Stimulated activated naive CD4-positive, alpha-beta T cell (primary cell): ENCODE measurements at places on chromosomes 3 and 15.

DNA sequence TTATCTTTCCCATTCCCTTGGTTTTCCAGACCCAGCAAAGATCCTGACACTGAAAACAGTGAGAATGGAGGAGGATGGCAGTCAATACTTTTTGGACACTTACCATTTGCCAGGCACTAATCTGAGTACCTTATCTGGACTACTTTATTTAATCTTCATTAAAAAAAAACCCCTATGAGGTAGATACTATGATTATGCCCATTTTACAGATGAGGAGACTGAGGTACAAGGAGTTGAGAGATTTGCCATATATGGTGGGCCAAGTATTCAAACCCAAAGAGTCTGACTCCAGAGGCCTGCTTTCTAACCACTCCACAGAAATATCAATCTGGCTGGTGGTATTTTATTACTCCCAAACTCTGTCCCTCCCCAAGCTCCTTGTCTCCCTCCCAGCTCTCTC, 19.6 kb downstream of the HCN4 start:
- DNase-seq: no peak

DNA sequence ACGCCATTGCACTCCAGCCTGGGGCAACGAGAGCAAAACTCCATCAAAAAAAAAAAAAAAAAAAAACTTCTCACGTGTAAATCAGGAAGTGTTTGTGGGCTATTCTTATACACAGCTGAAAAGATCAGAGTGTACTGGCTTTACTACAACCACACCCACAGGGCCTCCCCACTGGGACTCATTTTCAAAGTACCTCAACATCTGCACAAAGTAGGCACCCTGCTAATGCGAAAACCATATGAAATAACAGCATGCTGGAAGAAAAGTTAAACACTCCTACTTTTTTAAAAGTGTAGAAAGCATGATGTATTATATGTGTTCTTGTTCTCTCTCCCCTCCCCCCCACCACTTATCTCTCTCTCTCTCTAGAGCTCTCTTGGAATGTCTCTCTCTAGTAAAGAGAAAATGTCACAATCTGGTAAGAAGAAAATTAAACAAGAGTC, 11.1 kb downstream of the UACA start:
- DNase-seq: peak; percentile 6

DNA sequence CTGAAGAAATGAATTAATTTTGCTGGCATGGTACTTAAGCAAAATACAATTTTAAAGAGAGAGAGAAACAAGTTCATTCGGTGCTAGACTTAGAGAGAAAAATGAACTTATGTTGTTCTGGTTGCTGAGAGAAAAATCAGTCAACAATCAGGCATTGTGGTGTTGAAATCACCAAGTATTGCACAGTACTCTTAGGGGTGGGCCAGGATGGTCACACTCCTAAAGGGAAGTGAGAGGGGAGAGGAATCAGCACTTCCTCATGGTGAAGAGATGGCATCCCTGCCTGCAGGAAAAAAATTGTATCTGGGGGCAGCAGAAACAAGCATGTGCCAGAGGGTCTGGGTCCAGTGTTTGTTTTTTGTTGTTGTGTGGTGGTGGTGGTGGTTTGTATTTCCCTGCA, 7.0 kb upstream of the DMXL2 start:
- no peak for DNase-seq

DNA sequence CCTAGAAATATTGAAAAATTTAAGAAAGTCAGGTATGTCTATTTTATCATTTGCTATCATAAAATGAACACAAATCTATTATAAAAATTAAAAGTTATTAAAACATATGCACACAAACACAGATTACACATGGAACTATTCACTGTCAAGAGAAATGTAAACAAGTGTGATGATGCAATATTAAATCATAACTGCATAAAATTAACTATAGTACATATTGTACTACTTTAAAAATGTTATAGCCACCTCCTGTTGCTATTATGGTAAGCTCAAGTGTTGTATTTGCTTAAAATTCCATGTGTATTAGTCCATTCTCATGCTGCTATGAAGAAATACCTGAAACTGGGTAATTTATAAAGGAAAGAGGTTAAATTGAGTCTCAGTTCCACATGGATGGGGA, 54.7 kb upstream of the CMC1 start:
- no peak for DNase-seq

- DNase-seq: no peak
Measured at GRCh38 chr3:58724336-58724735, 57.8 kb upstream of the FAM3D start.

DNA sequence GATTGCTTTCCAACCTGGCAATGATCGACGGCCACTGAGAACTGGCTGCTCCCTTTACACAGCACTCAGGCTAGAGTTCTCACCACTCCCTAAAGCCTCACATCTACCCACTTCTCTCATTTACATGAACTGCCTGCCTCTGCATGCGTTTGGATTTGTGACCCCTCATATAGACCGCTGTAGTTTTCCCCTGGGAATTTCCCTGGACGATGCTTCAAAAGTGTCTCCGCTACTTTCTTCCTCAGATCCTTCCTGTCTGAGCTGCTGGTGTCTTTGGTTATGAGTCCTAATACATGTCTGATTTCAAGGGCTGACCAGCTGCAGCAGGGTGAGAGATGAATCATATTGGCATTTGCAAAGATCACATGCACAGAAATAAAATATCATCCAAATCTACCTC, 116.7 kb upstream of the ETV5 start:
- DNase-seq: no peak

DNA sequence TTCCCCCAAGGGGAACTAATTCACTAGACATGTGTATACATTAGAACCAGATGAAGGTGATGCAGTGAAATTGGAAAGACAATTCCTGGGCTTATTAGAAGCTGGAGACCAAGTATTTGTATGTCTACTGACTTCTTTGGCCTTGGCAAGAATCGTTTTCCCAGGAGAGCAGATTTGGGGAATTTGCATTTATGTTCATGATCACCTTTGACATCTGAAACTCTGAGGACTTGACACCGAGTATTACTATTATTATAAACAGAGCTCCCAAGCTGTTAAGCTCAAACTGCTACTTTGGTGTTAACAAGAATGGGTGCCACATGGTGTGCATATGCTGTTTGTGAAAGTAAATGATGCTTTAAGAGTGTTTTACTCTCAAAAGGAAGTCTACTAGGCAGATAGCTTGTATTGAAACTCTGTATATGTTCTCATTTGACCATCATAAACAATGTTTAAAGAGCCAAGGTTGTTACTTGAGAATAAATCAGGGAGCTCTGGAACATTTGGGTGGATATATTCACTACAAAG, 519.8 kb upstream of the GOLIM4 start:
- DNase-seq: no peak

- DNase-seq: no peak
Measured at GRCh38 chr15:85897895-85898717, 103.4 kb upstream of the KLHL25 start.

DNA sequence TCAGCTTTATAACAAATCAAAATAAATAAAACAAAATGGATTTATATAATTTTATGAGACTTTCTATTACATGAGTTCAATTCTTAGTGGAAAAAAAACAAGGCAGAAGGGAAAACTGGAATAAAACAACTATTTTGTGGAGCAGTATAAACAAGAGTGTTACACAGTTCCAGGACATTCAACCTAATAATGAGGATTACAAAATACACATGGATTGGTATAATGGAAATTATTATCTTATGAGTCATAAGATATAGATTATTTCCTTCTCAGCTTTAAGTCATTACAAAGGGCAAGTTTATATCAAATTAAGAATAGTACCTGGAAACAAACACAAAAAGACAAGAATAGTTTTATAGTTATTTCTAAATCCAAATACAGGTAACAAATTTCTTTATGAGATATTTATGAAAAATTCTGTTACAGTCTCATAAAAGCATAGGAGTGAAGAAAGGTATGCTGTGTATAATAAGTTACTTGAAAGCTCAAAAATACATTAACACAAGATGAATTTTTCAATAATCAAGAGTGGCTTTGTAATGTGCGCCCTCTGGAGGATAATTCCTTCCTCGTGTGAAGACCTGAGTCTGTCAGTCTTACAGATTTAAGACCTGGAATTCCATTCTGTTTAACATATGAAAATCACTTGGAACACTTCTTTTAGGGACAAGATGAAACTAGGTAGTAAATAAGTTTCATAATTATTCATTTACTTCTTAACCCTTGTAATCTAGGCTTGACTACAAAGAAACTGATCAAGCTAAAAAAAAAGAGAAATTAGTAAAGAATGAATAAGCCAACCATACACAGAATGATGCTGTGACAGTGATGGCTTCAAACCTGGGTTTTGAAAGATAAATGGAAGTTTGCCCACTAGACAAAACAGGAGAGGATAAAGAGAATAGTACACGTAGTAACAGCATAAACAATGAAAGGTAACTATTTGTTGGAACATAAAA, 9.5 kb downstream of the COPS2 start:
- DNase-seq: peak; percentile 9

- DNase-seq: no peak
Measured at GRCh38 chr15:49898575-49899283, 220.3 kb downstream of the ATP8B4 start.

DNA sequence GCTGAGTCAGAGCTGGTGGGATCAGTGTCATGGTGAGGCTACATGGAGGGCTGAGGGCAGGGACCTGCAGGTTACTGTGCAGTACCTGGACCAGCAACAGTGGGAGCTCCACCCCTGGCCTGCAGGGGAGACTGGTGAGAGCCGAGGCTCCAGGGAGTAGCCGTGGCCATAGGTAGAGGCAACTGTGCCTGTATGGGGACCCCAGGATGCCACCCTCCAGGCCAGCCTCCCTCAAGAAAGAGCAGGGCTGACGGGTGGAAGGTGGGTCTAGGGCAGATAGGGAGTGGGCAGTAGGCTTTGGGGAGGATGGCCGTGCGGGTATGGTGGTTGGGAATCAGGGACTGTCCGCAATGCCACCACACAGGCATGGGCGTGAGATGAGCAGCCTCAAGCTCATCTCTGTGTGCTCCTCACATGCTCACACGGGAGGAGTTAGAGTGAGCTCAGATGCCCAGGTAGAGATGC, 35.5 kb downstream of the FBLN2 start:
- DNase-seq: no peak

DNA sequence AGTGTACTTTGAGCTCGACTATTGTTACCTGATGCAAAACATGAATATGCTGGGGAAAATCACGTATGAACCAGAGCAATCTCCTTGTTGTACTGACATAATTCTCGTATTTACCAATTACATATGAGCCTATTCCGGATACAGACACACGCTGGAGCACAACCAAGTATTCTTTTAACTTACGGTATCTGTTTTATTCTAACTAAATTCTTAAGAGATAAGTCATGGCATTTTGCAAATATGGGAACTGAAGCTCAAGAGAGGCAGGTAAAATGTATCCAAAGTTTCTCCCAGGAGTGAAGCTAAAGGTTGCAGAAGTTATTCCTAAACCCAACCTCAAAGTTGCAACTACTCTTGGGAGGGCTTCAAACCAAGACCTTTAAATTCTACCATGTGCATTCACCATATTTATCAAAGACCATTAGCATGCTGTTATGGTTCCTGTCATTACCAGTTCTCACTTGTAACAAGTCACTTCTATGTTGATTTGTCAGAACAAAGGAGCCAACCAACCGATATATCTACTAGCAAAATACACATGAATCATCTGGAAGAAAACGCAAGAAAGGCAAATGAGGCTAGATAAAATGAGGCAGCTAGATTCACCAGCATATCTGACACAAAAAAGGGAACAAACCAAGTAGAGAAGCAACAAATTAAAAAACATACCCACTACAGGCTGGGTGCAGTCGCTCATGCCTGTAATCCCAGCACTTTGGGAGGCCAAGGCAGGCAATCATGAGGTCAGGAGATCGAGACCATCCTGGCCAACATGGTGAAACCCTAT, 17.8 kb downstream of the TBL1XR1 start:
- DNase-seq: no peak

DNA sequence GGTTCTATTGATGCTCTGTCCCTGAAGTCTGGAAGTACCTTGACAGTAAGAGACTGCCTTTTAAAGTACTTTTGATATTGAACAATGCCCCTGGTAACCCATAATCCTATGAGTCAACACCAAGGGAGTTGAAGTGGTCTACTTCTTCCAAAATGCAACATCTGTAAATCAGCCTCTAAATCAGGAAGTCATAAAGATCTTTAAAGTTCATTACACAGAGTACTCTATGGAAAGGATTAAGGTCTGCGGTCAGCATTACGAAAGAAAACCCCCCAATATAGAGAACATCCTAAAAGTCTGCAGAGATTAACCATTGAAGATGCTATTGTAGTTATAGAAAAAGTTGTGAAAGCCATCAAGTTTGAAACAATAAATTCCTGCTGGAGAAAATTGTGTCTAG, 52.7 kb upstream of the CMC1 start:
- no peak for DNase-seq

DNA sequence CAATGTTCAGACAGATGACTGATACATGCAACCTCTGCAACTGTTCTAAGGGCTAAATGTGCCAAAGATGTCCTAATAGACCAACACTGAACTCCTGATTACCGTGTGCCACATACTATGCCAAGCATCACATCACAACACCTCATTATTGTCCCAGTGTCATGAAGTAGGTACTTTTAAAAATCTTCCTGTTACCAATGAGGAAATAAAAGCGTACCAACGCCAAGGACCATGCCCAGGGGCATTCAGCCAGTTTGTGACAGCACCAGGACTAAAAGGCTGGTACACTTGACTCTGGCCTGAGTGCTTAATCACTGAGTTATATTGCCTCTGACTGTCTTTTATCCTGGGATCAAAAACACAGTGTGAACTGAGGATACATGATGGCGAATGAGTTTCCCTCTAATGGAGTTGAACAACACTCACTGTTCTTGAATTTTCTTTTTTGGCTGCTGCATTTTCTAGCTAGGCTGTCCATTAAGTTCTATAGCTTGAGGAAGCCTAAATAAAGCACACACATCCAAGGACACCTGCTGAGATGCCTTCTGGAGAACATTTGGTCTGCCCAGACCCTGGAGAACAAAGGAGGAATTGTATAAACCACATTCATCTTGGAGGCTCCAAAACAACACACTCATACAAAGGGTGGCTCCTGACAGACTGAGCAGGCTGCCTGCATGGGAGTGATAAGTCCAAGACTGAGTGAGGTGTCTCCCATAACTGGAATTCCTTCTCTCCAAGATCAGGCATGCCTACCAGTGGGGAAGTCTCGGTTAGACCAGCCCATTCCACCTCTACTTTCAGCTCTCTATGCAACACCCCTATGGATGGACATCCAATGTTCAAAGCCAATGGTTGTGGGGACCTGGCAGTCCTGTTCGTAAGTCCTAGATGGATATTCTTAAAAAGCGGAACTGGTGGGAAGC, 126.7 kb upstream of the PRICKLE2 start:
- DNase-seq: no peak

DNA sequence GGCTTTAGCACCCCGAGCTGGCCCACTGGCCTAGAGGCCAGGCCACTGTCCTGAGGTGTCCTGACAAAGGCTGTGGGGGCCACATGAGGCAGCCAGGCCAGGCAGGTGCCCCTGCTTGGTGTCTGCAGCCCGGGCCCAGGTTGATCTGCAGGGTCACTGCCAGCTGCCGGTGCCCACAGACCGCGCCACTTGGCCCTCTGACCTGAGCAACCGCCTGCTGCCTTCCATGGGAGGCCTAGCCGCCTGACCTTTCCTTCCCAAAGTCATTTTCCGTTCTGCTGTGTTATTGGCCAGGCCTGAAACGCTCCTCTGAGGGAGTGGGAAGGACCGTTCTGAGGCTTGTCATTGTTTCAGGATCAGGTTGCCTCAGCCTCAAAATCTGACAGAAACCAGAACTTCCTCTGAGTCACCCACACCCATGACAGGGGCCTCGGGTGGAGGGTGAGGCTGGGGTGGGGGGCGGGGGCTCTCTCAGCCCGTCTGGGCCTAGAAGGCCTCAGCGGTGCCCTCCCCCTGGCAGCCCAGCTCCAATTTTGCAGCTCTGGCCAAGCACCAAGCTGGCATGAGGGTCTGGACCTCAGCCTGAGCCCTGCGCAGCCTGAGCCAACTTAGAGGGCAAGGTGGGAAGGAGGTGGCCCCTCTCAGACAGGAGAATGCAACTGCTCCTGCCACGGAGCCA, 140.7 kb upstream of the MEF2A start:
- peak; percentile 43 for DNase-seq
